Urothelium cell line (cell line): ENCODE measurements at places on chromosomes 7 and 10.

- DNase-seq, result no peak
Measured at GRCh38 chr10:98276311-98276710, 8.3 kb upstream of the LOXL4 start.

- no peak for DNase-seq
Measured at GRCh38 chr10:36182179-36182566, 540.1 kb upstream of the FZD8 start.

- DNase-seq, result no peak
Measured at GRCh38 chr7:75879771-75880184, 944 bp downstream of the RHBDD2 start.

DNA sequence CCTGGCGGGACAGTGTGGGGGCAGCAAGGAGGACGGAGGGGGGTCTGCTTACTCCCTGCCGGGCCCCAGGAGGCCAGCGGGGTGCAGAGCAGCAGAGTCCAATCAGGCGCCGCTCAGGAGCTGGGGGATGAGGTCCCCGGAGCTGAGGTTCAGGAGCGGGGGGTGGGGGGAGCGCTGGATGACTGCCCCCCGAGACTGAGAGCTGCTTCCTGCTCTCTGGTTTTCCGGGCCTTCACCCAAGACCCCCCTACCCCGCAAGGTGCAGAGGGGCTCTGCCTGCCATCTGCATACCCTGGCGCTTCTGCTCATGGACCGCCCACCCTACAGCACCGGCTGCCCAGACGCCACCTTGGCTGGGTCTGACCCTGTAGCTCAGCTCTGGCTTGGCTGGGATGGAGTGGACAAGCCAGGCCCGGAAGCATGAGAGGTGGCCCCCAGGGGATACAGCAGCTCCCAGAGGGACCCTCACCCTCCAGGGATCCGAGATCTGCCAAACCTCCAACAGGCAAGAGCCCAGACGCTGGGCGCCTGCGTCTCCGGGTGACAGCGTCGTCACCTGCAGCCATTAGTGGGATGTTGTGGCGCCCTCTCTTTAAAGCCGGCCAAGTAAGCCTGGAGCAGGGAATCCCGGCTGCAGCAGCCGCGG is 930 bp downstream of the KNDC1 start:
- DNase-seq, result no peak
